Renal pelvis (tissue), 12 donors: ENCODE measurements at places on chromosomes 1 and 21.

DNA sequence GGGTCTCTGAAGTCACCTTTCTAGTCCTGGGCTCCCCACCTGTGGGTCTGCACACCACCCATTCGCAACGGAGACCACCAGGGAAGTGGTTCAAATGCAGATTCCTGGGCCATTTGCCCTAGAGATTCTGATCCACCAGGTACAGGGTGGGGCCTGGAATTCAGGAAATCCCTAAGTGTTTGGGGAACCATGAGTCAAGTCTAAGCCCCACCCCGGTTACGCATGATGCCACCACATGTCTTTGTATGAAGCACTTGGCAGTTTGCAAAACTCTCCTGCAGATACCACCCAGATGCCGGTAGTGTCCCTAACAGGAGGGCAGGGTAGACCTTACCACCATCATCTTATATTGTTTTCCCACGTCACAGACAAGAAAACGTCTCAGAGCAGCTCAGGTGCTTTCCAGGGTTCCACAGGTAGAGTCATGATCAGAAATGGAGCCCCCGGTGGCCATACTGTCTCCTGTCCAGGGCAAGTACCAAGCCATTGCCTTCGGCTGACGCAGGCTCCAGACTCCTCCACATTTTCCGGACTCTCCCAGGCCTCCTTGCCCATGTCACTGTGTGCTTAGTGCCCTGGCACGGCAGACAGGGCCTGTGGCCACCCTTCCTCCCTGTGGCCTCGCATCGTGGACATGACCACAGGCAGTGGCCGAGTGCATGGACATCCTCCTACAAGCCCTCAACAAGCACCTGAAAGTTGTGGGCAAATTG lies 89.2 kb upstream of the TMEM51 start:
- DNase-seq: no peak

DNA sequence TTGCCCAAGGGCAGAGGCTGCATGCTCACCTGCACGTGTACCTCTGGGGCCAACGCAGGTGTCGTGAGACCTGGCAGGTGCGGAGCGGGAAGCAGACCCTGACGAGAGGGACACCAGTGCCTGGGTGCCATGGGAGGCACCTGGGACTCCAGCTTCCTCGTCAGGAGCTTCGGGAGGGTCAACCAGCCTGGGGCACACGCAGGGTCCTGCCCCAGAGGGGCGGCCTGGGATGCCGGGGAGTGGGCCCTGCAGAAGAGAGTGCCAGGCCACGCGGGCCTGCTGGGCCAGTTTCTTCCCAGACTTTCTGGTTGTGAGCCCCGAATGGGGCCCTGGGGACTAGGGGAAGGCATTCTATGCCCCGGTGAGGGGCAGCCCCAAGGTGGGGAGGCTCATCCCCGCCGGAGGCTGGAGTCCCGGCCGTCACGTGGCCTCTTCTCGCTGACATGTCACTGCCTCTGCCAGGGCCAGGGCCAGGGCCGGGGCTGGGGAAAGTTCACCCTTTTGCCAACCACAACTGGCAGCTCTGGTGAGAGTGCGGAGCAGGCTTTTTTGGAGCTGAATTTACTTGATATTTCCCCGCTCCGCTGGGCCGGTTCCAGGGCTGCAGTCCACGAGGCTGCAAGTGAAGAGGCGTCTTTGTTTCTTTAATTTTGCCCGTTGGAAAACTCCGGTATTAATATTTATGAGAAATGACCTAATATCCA lies 38.5 kb upstream of the ACTRT2 start:
- no peak for DNase-seq

DNA sequence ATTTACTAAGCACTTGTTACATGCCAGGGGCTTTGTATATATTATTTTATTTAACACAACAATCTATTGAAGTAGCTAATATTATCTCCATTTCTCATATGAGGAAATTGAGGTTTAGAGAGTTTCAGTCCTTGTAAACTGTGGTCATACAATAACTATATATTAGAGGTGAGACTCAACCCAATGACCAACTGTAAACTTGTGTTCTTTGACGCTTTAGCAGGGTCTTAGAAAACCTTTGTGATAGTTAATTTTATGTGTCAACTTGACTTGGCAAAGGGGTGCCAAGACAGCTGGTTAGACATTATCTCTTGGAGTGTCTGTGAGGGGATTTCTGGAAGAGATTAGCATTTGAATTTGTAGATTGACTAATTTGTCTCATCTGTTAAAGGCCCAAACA lies 252.4 kb upstream of the B3GALT2 start:
- no peak for DNase-seq

DNA sequence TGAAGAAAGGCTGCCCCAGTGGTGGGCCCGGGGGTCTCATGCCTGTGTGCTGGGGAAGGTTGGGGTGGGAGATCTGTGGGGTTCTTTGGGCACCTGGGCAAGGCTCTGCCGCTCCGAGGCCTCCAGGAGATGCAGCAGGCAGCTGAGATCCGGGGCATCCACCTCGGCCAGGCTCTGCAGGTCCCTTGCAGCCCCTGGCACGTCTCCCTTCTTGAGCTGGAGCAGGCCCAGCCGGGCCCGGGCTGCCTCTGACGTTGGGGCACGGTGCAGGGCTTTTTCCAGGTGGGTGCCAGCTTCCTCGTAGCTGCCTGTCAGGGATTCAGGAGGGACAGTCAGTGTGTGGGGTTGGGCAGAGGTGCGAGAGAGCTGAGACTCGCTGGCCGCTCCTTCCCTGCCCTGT lies 11.4 kb upstream of the MMEL1 start:
- no peak for DNase-seq

DNA sequence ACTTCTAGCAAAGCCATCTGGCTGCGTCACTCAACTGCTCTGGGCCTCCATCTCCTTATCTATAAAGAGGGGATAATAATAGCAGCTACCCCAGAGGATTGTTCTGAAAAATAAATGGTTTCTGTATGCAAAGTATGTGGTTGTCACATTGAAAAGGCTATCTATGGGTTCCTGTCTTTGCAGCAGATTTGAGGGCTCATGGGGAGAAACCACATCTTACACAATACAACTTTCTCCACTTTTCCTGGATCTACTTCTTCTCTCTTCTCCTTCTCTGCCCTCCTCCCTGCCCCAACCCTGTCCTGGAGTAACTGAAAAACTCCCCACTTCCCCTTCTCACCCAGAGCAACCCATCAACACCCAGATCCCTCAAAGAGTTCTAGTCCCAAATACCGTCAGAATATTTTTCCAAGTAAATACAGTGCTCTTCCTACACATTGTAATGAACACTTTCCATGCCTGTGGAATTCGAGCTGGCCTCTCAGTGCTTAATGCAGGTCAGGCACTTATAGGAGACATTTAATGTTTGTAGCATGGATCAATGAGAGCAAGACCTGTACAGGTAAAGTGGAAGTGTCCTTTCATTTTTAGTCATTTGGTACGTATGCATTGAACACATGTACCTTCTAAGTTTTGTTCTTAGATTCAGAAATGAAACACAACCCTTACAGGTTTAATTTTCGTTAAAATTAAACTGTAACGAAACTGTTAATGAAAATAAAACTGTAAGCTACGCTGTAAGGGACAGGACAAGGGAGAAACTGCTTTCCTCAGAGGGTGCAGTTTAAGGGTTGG lies 131.9 kb downstream of the AK5 start:
- DNase-seq: no peak

- no peak for DNase-seq
Observed at GRCh38 chr1:36349241-36349671, 25.8 kb upstream of the EVA1B start.

GRCh38 chr1:167782946-167783345 lies 61.2 kb downstream of the MPZL1 start:
- no peak for DNase-seq

- DNase-seq: no peak
Observed at GRCh38 chr21:35423709-35424108, 374.6 kb upstream of the RUNX1 start.

GRCh38 chr21:27703791-27704190 lies 736.9 kb upstream of the ADAMTS5 start:
- no peak for DNase-seq

- no peak for DNase-seq
Observed at GRCh38 chr1:182182311-182182710, 120.8 kb upstream of the ZNF648 start.

- no peak for DNase-seq
Observed at GRCh38 chr1:96075704-96076455, 645.7 kb upstream of the PTBP2 start.

GRCh38 chr21:37704751-37705150 lies 211.5 kb downstream of the KCNJ6 start:
- no peak for DNase-seq

DNA sequence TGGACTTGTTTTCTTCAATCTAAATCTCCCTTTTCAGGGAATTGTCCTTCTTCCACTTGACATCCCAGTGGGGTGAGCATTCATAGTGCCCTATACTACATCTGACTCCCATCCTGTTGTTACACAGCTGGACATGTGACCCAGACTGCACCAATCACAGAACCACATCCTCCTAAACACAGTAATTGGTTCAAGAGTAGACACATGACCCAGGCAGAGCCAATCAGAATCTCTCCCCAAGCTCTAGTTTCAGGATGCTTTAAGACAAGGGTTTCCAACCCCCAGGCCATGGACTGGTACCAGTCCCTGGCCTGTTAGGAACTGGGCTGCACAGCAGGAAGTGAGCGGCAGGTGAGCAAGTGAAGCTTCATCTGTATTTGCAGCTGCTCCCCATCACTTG lies 5.6 kb upstream of the DDOST start:
- no peak for DNase-seq

- no peak for DNase-seq
Observed at GRCh38 chr1:5926686-5927435, 65.4 kb downstream of the NPHP4 start.

DNA sequence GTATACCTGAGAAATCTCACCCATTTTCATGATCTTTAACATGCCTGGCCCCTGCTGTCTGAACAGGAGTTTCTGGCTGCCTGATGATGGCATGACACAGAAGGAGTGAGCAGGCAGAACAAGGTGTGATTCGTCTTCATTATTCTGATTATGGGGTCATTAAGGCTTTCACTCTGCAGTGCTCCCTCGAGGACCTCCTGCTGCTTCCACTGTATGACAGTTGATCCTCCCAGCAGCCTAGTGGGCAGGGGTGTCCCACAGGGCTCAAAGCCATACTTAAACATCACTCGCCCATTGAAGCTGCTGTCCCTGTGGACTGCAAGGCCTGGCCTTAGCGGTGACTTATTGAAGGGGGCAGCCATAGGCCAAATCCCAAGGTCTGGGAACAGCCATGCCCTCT lies 12.7 kb upstream of the PARS2 start:
- DNase-seq: no peak

GRCh38 chr1:79790950-79791349 lies 784.4 kb upstream of the ADGRL4 start:
- no peak for DNase-seq

DNA sequence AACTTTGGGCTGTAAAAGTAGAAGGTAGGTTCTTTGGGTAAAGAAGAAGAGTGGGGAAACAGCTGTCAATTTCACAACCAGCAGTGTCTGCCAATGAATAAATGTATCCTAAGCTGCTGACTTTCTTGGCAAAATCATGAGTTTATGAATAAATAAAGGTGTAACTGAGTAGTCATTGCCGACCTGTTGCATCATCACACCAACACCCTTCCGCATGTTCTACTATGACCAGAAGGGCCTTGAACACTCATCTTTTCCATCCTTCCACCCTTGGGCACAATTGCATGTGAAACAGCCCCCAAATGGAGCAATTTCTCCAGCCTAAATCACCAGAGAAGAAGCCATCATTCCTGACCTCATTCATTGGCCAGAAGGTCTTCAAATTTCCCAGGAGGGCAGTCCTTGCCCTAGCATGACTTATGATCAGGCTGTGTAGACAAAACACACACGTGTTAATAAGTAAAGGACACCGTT lies 31.2 kb upstream of the QSOX1 start:
- DNase-seq: no peak

- DNase-seq: no peak
Observed at GRCh38 chr1:9705337-9706093, 54.0 kb downstream of the PIK3CD start.

DNA sequence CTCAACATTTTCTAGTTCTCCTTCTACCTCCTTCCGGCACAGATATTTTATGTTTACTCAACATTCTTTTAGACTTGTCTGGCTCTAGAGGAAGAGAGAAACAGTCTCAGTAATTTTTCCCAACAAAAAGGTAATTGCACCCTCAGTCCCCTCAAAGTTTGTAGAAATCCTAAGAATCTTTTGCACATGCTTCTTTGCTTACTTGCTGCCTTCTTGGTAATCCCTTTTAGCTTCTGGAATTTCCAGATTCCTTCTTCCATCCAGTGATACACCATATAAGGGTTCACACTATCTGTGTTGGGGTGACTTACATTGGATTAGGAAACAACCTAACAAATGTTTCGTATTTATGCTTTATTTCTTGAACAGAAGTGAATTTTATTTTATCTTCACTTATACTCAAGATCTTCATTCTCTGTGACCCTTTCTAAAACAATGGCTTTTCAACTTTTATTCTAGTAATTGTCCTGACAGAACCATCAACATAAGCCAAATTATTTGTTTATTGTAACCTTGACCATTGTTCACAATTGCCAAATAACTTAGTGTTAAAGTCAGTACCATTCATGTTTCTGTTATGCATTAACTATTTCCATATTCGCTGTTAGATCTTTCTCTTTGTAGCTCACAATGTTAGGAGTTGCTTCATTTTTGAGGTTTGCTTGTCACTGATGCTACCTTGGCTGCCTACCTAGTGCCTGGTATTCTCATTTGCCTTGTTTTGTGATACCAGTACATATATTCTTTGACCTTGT lies 238.1 kb downstream of the HMCN1 start:
- no peak for DNase-seq
